ENCODE measurements at places on chromosomes 2 and 18.

- no peak for DNase-seq
Measured at GRCh38 chr2:190466819-190467446, 58.8 kb downstream of the MFSD6 start.

- DNase-seq, result no peak
Measured at GRCh38 chr2:86498468-86499260, 57.5 kb downstream of the KDM3A start.

GRCh38 chr2:85448461-85449213, 30.1 kb downstream of the SH2D6 start:
- DNase-seq, result no peak

GRCh38 chr18:52340406-52341102, 557 bp downstream of the DCC start:
- DNase-seq, result no peak

DNA sequence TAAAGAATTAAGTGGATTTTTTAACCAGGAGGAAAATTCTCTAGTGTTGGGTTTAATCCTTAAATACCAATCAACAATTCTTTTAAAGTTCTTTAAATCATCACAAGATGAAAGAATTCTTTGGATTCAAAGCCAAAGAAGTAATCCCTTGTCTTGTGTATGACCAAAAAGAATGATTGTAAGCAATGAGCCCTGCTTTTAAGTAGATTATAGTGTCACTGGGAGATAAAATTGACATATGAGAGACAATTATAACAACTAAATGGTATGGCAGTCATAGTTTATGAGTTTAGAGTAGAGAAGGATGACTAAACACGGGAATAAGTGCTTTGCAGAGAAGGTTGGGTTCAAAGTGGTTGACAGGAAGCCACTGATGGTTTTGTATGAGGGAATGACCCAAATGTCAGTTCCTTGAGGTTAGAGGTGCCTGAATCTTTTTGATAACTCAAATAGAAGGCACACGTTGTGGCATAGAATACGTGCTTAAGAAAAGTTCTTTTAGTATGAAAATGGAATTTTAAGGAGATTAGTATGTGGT, 199.6 kb upstream of the TCF4 start:
- DNase-seq, result no peak

DNA sequence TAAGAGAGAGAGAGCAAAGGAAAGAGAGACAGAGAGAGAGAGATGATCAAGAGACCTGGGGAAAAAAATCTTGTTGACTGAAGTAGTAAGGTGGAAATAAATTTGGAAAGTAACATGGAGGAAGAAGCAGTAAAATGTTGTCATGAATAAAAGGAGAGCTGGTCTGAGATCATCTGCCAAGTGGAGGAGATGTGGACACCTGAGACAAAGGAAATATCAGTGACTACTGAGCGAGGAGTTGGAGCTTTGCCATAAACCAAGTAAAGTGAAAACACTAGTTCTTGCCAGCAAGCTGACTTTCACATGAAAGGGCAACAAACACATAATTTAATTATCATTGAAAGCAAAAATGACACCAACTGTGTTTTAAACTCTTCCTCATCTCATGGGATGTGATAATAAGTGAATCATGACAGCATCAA, 49.0 kb upstream of the DSG1 start:
- no peak for DNase-seq

DNA sequence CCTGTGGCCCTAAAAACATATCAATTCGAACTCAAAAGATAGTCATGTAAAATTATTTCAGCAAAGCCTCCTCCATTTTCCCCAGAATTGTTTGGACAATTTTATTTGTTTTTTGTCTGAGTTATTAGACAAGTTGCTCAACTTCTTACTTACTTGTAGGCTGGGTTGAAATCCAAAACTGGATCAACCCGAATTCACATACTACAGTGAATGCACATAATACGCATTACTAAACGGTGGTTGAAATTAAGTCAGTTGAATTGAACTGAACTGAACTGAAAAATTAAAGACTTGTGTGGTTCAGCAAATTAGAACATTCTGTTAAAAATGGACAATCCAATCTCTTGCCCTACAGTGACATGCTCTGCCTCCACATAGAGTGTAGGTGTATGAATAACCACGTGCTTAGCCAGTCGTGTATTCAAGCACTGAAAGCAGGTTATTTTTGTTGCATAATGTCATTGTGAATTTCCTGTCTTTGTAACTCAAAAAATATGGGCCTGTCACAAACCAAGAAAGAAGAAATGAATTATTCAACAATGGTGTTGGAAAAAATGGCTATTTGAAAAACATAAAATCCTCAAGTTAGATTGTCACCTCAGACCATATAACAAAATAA, 441.0 kb downstream of the TXNL1 start:
- no peak for DNase-seq

- no peak for DNase-seq
Measured at GRCh38 chr2:42102591-42103450, 55.0 kb downstream of the PKDCC start.

DNA sequence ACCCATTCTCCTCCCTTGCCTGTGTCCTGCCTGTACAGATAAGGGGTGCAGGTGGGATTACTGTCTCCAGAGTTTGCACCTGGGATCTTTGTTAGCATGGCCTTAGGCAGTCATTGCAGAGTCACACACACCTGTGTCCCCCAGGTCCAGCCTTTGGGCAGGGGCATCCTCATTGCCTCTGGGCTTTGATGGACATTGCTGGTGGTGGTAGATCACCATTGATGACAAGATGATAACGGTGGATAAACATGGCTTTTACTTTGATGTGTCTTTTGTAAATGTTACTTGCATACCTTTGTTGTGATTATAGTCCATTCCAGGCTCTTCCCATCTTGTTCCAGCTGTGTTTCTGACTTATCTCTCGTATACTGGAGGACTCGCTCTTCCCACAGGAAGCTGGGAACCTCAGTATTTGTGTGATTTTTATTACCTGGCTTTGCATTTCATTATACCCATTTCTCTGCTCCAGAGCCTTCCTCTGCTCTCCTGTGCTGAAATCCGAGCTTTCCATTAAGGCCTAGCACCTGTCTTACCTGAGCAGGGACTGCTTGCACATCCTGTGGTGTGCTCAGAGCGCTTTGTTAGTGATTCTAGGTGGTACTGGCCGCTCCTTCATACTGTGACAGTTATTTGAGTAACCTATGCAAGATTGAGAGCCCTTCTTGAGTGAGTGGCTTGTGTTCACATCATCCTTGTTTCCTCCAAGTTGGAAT, 79.2 kb downstream of the PTPRM start:
- no peak for DNase-seq

DNA sequence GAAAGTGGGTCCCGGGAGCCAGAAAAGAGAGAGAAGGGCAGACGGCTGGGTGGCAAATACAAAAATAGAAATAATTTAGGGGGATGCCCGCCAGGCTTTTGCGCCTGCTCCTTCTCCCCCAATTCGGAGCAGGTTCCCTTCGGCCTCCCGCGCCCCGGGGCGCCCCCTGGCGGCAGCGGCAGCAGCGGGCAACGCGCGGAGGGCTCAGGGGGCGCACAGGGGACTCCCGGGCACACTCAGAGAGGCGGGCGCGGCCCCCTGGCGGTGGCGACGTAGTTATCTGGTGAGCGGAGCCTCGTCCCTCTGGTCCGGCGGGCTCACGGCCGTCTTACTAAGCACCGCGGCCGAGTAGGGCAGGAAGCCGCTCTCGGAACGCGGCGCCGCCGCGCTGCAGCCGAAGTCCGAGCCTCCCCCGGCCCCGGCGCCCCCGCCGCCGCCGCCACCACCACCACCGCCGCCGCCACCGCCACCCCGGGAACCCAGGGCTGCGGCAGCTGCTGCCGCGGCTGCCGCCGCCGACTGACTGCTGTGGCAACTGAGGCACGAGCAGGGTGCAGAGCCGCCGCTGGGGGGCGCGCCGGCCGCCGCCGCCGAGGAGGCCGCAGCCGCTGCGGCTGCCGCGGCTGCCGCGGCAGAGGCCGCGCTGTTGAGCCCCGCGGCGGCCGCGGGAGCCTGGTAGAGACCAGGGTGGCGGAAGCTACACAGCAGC, 3.8 kb downstream of the EVX2 start:
- no peak for DNase-seq

DNA sequence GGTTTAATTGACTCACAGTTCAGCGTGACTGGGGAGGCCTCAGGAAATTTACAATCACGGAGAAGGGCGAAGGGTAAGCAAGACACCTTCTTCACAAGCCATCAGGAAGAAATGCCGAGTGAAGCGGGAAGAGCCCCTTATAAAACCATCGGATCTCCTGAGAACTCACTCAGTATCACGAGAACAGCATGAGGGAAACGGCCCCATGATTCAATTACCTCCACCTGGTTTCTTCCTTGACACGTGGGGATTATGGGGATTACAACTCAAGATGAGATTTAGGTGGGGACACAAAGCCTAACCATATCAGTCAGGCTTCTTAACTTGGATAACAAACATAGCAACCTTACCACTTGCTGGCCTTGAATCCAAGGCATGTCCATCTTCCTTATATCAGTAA, 289.0 kb upstream of the STON1 start:
- no peak for DNase-seq

- DNase-seq, result no peak
Measured at GRCh38 chr2:72362733-72363132, 215.1 kb upstream of the CYP26B1 start.

GRCh38 chr2:202773301-202773973, 98.1 kb downstream of the ICA1L start:
- no peak for DNase-seq

DNA sequence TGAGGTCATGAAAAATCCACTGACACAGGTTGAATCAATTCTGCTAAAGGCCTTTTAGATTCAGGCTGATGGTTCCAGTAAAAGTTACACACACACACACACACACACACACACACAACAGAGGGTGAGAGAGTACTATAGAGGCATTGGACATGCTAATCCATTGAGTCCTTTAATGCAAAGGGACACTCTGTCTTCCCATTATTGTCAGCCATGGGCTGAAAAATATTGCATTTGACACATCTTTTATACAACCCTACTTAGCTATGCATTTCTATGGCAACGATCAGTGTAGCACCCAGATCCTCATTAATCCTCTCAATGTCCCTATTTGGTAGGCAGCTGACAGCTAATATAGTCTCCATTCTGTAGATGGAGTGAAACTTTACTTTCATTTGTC, 440.8 kb upstream of the RGPD4 start:
- no peak for DNase-seq

DNA sequence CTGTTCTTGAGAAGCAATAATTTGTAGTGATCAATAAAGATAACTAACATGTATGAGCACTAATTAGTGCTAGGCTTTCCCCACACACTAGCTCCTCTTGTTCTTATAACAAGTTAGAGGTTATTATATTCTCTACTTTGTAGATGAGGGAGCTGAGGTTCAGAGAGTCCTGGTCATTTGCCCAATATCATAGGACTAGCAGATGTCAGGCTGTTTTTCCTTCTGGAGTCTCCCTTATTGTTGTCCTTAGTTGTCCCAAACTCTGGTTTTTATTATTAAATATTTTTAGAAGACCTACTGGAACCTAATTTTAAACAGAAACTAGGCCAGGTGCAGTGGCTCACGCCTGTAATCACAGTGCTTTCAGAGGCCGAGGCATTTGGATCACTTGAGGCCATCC, 16.5 kb upstream of the TTC39C start:
- DNase-seq, result no peak

- no peak for DNase-seq
Measured at GRCh38 chr18:6994771-6995430, 122.7 kb downstream of the LAMA1 start.

DNA sequence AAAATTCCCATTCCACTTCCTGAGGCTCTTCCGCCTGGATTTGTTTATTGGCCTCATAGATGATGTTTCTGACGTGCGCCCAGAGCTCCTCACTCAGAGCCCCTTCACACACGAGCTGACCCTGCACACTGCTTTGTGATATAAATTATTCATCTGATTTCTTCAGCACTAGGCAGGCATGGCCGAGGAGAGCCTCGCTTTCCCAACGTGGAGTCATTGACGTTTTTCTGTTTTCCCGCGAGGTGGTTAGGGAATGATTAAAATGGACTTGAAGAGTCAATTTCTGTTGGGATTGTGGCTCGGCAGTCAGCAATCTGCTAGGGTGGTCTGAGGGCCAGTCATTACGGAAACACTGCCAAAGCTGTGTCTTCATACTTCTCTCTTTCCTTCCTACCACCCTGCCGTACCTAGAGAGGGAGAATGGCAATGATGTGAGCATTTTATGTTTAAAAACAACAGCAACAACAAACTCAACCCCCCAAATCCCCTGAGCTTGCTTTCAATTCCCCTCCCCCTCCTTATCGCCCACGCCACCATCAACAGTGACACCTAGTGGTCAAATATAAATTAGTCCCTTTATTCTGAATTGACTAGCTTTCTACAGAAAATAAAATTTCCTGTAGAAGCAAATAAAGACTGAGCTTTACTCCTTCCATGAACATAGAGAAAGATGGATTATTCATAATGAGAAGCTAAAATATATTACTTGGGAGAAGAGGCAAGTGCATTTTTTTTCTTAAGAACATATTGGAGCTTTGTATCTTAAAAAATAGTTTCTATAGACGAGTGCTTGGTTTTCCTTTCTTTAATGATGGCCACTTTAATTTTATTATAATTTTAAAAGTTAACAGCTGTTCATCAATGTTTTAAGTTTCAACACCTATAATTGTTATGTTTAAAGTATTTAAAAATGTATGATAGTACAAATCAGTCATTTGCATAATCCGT, 285.1 kb downstream of the MTX2 start:
- DNase-seq, result no peak

- no peak for DNase-seq
Measured at GRCh38 chr2:79627237-79627636, 114.4 kb downstream of the CTNNA2 start.

DNA sequence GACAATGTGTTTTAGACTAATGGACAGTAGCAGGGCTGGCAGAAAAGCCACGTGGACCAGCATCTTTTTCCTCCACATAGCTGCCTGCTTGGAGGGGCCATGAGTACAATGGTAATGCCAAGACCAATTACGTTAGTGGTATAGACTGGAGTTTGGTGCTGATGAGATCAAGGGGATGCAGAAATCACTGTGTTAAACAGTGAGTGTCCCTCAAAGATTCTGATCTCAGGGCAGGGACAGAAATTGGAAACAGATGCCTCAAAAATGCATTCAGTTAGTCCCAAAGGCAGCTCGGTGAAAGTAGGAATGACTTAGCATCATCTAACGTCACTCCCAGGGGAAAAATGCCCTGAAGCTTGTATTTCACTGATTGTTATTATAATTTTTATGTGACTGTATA, 72.4 kb downstream of the SLC16A14 start:
- DNase-seq, result no peak

DNA sequence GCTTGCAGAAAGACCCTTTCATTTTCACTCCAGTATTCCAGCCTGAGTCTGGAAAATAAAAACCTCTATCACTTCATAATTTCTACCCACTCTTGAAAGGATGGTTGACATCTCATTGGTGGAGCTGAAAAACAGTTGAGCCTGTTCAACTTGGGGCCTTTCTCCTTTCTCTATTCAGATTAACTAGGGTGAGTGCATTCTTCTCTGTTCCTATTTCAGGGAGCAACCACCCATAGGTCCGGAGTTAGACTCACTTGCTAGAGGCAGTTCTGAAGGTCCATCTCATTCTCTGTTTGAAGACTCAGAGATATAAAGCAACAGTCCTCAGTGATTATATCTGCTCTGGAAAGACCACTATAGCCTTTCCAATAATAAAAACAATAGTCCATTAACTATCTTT, 167.9 kb upstream of the SPOPL start:
- DNase-seq, result no peak

GRCh38 chr18:21313576-21313975, 71.5 kb downstream of the GREB1L start:
- no peak for DNase-seq
